ENCODE measurements at places on chromosomes 7 and 10.

- DNase-seq, result peak; percentile 59
These were observed 13.1 kb downstream of the RBP3 start for GRCh38 chr10:47361293-47361692.

DNA sequence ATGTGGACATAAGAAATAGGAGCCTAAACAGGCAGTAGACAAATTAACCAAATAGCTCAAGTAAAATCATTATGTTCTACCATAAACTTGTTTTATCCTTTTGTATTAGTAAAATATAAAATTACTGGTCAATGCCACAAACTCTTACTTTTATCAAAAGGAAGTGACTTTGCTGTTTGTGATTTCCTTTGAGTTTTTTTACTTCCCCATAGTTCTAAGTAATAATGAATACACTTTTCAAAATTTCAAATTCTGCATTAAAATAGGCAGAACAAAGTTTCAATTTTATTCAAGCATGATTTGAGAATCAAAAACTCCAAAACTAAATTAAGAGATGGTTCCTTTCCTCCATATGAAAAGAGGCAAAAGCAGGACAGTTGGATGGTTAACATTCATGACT, 139.7 kb upstream of the ABCB5 start:
- DNase-seq, result no peak

GRCh38 chr10:91787258-91787657, 11.0 kb upstream of the TNKS2 start:
- no peak for DNase-seq

DNA sequence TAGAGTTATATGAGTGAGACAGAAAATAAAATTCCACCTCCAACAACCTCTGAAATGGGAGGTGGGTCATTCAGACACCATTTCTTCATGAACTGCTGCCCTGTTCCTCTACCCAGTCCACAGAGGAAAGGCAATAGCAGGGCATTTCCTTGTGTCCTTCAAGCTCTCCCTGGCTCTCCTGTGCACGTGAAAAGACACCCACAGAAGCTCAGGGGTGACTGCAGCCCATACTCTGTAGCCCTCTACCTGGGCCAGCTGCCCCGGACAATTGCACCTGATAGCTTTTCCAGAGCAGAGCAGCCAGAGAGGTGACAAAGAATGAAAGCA, 10.0 kb downstream of the ST8SIA6 start:
- no peak for DNase-seq
